ENCODE measurements at places on chromosomes 12 and 14.
A peak's percentile ranks its signal among the peaks of the same experiment; 100 is the strongest.

DNA sequence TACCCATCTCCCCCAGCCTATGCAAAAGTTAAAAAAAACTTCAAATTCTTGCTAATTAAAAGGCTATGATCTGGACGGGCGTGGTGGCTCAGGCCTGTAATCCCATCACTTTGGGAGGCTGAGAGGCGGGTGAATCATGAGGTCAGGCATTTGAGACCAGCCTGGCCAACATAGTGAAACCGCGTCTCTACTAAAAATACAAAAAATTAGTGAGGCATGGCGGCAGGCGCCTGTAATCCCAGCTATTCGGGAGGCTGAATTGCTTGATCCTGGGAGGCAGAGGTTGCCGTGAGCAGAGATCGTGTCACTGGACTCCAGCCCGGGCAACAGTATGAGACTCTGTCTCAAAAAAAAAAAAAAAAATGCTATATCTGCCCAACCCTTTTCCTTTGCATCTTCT, 925.4 kb downstream of the GALC start:
- no peak for DNase-seq

GRCh38 chr12:130636370-130636769, 79.7 kb downstream of the RIMBP2 start:
- DNase-seq: no peak

- DNase-seq: no peak
Measured at GRCh38 chr14:69580009-69580577, 5.4 kb upstream of the CCDC177 start.

DNA sequence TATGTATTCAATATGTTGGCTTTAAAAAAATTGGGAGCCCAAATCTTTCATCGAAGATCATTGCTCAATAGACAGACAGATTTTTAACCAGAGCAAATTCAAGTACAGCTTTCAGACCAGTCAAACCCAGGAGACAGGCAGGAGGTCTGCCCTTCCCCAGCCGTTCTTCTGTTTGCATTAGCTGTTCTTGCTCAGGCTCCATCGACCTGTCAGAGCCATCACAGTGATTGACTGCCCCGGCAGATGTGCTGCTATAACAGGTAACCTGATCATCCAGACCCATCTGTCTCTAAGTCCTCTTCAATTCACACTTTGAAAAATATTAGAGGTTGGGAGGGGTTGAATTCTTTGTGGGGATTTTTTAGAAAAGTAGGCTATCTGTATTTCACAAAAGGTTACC, 453.5 kb downstream of the FOXG1 start:
- DNase-seq: no peak

DNA sequence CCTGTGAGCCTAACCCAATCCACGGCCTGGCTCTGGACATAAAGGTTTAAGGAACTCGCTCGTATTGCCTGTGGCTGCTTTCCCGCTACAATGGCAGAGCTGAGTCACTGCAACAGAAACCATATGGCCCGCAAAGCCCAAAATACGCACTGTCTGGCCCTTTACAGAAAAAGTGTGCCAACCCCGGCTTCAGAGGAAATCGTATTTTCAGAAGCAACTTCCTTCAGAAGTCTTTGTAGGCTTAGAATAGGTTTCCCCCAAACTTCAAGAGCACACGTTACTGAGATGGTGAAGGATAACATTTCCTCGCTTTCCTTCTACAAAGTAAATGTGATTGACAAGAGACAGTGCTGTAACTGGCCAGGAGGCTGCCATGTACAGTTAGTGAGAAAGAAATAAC, 34.8 kb upstream of the TESC start:
- DNase-seq: no peak

GRCh38 chr14:33676891-33677290, 274.0 kb downstream of the EGLN3 start:
- DNase-seq: no peak

DNA sequence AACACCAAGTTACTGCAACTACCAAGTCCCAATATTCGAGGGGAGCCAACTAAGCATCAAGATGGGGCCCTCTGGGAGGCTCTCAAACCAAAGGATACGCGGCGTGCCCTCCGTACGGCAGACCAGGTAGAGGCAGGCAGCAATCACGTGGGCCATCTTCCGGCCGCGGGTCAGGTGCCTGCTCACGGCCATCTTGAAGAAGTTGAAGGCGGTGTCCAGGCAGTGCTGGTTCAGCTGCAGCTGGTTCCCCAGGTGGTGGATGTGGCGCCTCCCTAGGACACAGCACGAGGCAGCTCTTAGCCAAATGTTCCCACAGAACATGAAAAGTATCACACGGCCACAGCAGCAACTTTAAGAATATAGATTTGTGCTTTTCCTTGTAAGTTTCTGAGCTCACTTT, 24.3 kb downstream of the BTBD6 start:
- DNase-seq: no peak

DNA sequence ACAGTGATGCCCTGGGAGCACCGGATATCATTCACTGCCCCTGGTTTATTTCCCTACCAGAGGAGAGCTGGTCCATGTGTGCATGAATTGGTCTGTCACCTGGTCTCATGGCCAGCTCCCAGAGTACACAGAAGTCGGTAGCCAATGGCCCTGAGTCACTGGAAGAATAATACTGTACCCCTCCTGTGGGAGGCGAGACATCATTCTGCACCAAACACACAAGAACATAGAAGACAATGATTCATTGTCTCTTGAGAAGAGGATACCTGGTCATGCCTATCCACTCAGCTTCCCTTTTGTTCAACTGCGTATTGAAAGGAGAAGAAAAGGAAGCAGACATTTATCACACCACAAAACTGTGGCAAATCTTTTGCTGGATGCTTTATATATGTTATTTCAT, 216.2 kb downstream of the DPF3 start:
- no peak for DNase-seq

DNA sequence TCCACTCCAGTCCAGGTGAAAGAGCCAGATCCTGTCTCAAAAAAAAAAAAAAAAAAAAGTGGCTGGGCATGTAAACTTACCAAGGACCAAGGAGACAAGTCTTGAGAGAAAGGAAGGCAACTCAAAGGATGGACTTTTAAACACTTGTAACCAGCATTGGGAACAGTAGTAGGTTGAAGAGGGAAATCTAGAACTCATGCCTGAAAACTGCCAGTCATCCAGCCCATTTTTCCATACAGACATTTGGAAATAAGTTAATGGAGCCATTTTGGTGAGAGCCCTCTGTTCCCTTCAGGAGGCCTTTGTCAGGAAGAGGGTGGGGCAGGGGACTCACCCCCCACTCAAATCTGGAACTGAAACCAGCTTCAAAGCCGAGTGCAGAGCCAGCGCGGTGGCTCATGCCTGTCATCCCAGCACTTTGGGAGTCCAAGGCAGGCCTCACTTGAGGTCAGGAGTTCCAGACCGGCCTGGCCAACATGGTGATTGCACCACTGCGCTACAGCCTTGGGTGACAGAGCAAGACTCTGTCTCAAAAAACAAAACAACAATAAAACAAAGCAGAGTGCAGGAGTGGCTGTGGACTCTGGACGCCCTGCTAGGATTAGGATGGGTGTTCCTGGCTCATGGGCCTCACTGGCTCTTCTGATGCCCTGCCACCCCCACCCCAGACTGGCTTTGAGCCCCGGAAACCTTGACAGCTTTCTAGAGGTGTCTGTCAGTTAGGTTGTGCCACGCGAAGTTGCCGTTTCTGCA, 1.6 kb upstream of the MLXIP start:
- peak; percentile 79 for DNase-seq

DNA sequence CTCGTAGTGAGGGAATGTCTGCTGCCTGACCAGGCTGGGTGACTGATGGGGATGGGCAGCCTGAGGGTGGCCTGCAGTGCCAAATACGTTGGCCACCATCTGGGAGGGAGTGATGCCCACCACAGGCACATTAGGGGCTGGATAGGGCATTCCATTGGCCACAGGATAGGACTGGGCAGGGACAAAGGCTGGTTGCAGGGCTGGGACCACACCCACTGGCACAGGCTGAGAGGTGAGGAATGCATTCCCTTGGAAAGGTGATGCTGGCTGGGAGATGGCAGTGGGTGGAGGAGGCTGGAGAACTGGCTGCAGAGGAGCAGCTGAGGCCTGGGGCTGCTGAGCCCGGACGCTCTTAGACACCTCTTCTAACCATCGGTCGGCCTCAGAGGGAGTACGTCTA, 39.5 kb downstream of the PAPLN start:
- no peak for DNase-seq

DNA sequence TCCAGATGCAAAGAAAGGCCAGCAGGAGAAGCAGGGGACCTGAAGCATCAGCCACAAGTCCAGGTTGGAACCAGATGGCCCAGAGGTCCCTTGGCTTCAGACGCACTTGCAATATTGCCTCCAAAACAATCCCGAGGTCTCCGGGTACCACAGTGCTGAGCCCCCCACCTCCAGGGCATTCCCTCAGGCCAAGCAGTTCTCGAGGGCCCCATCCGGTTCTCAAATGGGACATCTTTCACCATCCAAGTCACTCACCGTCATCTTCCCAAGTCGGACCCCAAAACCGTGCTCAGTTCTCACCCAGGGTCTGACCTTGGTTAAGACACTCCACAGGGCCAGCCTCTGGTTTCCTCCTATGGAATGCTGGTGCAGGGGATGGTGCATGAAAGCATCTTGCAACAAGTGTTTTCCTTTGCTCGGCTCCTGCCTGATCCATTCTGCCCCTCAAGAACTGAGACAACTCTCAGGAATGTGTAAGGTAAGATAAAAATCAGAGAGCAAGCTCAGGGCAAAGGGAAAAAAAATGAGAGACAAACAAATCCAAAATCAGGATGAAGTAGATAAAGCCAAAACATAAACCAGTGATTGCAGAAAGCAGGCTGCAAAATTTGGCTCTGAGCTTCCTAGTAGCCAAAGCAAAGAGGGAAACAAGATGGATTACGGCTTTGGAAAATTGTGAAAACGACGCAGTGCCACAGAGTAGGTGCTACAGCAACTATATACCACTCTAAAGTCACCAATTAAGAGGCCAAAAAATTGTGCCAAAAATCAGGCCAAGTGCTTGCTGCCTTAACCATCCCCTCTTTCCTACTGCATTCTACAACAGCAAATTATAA, 8.0 kb downstream of the NCOR2 start:
- peak; percentile 43 for DNase-seq

DNA sequence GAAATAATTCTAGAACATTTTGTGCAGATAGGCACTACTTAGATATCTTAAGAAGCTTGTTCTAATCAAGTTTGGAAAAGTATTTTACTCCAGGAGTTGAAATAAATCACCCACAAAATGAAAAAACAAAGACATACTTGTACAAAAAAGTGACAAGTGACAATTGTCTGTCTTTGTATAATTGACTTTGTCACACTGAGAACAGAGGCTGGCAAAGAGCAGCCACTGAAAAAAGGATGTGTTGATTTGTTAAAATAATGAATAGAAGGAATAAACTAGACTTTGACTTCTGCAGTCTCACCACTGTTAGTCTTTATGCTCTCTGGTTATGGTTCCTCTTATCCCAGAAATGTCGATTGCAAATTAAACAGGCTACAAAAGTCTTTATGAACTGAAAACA, 77.6 kb downstream of the PTPRR start:
- DNase-seq: no peak

DNA sequence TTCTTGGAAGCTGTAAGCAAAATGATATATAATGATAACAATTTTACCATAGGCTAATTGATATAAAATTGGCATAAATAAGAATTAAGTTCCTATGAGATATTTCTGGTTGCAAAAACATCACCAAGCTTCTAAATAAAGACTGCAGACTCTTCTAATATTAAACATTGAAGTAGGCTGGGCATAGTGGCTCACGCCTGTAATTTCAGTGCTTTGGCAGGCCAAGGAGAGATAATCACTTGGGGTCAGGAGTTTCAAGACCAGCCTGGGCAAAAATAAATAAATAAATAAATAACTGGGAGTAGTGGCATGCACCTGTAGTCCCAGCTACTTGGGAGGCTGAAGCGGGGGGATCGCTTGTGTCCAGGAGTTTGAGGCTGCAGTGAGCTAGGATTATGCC, 71.8 kb downstream of the NPAS3 start:
- no peak for DNase-seq

DNA sequence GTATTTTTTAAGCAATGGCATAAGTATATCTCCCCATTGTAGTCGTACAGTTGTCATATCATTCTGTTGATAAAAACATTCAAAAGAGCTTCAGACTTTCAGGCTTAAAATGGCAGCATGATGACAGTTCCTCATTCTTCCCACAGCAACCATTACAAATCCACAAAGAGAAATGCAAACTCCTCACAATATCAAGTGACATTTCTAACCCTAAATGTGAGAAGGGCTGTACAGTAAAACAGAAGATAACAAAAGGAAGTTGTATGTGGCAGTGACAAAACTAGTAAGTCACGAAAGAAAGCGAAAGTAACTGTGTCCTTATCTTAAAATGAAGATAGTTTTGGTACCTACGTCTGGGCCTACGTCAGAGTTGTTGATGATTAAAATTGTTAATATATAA, 46.7 kb downstream of the GXYLT1 start:
- no peak for DNase-seq

- DNase-seq: no peak
Measured at GRCh38 chr12:14394317-14395073, 29.0 kb downstream of the ATF7IP start.

- no peak for DNase-seq
Measured at GRCh38 chr14:104462651-104463630, 116.6 kb upstream of the C14orf180 start.

- DNase-seq: no peak
Measured at GRCh38 chr12:105935106-105935505, 203.6 kb downstream of the NUAK1 start.

DNA sequence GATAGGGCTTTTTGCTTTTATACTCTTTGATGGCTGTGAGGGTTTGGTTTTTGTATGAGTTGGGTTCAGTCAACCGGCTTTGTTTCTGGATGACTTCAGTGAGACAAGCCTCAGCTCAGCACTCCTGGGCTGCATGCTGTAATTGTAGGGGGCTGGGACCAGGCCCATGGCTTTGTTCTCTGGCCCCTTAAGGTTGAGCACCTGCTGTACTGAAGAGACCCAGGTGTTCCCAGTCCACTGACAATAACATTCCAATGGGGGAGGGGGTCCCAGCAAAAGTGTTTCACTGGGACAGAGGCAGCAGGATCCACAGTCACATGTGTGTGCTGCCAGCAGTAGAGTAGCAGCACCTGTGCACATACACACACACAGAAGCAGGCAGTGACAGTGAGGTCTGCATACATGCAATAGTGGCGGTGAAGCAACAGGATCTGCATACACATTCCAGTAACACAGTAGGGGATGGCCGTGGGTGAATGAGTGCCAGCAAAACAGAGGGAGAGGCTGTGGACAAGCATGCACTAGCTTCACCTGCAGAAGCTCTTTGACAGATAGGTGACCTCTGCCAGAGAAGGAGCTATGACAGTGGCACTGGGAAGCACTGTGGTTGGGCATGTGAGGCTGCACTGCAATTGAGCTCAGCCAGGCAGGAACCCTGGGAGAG, 240.4 kb downstream of the ASCL1 start:
- no peak for DNase-seq
